ENCODE measurements at places on chromosomes 2 and 18.

- no peak for DNase-seq
These were observed 662.9 kb downstream of the ZEB2 start for GRCh38 chr2:143856978-143857377.

DNA sequence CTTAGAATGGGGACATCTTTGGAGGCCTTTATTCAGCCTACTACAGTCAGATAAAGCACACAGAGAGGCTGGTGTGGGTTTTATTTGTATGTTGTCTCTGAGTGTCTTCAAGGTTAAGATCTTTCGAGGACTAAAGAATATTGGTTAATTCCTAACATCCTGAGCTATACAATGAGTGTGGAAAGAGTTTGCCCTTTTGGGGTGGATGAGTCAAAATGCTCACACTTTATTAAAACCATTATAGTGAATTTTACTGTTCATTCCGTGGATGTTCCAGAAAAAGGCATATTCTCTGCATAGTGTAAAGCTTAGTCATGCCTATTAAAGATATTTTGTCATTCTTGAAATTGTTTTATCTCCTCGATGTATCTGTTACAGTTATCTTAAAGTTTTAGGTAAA lies 29.1 kb upstream of the SLC38A11 start:
- no peak for DNase-seq

- DNase-seq, result no peak
These were observed 55.5 kb downstream of the SLC9A2 start for GRCh38 chr2:102674836-102675235.

GRCh38 chr2:221673248-221673647 lies 101.1 kb upstream of the EPHA4 start:
- DNase-seq, result no peak

Data from progenitor cell of endocrine pancreas (in vitro differentiated cells).